ENCODE measurements at places on chromosomes 12 and 14.

GRCh38 chr12:70242695-70243509 is at the start of gene CNOT2:
CNOT2 (plus strand) TSS chr12:70243433; CDS start chr12:70278227, 34,794 bp downstream.
- peaks cover 7% of the 10 kb centered on the region for H3K36me3 ChIP-seq
- H3K27ac ChIP-seq: peak within 1 kb of the TSS; percentile 96
- DNase-seq: peak; percentile 51
- peak within 1 kb of the TSS; percentile 98 for H3K4me3 ChIP-seq

DNA sequence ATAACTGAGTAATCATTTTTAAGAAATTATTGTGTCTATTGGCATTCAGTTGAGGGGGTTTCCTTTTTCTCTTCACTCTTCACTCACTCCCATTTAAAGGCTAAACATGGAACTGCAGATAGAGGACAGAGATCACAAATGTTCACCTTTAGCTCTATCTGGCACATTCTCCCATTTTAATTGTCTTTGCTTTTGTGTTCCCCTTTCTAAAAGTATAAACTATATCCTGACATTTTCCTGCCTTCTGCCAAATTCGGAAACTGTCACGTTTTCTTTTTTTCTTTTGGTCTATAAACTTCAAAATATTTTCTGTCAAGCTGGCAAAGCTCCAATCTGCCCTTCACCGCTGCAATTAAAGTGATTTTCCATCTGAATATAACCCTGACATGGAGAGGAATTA is 219.8 kb upstream of the CDKN3 start:
- H3K27me3 ChIP-seq: no peaks in the 10 kb centered on the region
- no peaks in the 10 kb centered on the region for H3K4me1 ChIP-seq
- H3K27ac ChIP-seq: no peak overlapping the region
- no peaks in the 10 kb centered on the region for H3K36me3 ChIP-seq

DNA sequence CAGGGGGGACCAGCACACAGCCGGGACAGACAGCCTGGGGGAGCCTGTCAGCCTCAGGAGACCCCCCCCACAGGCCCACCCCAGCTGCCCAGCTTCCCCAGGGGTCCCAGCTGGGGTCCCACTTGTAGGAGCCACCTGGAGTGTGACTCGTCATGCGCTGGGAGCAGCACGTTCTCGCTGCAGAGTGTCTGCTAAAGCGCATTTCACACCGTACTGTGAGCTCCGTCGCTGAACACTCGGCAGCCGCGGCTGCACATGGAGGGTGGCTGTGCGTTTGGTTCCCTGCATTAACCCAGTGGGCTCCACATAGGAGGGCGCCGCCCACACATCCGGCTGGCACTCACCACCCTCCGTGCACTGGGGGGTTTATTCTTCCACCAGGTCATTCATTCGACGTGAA is 56.7 kb downstream of the FBRSL1 start:
- H3K4me3 ChIP-seq: no peak overlapping the region
- H3K4me1 ChIP-seq: no peaks in the 10 kb centered on the region
- DNase-seq: no peak
- H3K27ac ChIP-seq: no peak overlapping the region
- no peaks in the 10 kb centered on the region for H3K36me3 ChIP-seq

DNA sequence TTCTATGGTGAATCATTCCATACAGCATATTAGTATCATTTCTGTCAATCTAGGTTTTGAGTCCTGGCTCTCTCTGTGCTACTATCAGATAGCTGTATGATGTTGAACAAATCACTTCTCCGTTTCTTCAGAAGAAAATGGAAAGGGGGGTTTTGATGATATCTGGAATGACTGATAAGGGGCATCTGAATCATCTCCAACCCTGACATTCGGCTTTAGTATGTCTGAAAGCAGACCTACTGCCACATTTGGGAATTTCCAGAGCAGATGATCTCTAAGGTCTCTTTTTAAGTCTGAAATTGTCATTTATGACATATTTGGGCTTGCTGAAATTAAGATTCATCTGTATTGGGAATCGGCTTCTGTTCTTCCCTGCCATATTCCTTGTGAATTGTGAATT is 10.1 kb downstream of the MLF2 start:
- H3K36me3 ChIP-seq: no peaks in the 10 kb centered on the region
- H3K4me3 ChIP-seq: no peak overlapping the region
- no peak overlapping the region for H3K27ac ChIP-seq

- H3K27me3 ChIP-seq: no peaks in the 10 kb centered on the region
- no peak for DNase-seq
- H3K4me3 ChIP-seq: peak overlapping the region; percentile 75
- H3K36me3 ChIP-seq: peaks cover 4% of the 10 kb centered on the region
- H3K27ac ChIP-seq: peak overlapping the region; percentile 80
- peaks cover 5% of the 10 kb centered on the region for H3K4me1 ChIP-seq
These were observed 1.7 kb downstream of the HECTD1 start for GRCh38 chr14:31205681-31206535.

DNA sequence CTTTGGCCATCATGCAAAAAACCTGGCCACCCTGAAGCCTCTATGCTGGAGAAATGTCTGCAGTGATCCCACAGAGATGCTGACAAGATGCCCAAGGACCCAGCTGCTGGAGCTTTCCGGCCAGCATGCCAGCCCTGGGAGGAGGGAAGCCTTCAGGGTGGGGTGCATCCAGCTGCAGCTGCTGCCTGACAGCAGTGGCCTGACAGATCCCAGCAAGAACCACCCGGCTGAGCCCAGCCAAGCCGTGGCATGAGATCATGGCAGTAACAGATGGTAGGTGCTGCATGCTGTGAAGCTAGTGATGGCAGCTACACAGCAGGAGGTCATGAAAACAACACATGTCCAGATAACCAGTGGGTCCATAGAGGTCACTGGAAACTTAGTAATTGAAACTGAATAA is 13.8 kb downstream of the CLBA1 start:
- no peaks in the 10 kb centered on the region for H3K27me3 ChIP-seq
- H3K4me3 ChIP-seq: no peak overlapping the region
- no peak for DNase-seq
- H3K36me3 ChIP-seq: no peaks in the 10 kb centered on the region
- no peak overlapping the region for H3K27ac ChIP-seq

DNA sequence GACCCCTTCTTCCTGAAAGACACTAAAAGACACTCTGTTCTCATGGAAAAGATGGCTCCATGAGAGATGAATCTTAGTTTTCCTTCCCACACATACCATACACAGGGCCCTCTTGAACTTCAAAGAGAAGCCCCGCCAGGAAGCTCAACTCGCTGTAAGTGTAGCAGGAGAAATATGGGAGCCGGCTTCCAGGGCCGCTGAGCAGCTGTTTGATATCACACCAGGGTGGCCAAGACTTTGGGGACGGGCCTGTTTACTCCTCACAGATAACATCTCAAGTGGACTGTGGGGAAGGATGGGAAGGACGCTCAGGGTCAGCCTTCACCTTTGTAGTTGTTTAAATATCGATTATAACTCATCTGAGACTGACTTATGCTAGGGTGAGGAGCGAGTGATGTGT is 235.5 kb upstream of the TBX3 start:
- H3K4me3 ChIP-seq: no peak overlapping the region
- H3K27me3 ChIP-seq: no peaks in the 10 kb centered on the region
- H3K36me3 ChIP-seq: no peaks in the 10 kb centered on the region
- no peak overlapping the region for H3K27ac ChIP-seq

GRCh38 chr12:14558473-14558959 is 9.2 kb downstream of the PLBD1 start:
- no peak overlapping the region for H3K27ac ChIP-seq
- no peaks in the 10 kb centered on the region for H3K27me3 ChIP-seq
- H3K4me3 ChIP-seq: no peak overlapping the region
- H3K36me3 ChIP-seq: no peaks in the 10 kb centered on the region
- DNase-seq: no peak

DNA sequence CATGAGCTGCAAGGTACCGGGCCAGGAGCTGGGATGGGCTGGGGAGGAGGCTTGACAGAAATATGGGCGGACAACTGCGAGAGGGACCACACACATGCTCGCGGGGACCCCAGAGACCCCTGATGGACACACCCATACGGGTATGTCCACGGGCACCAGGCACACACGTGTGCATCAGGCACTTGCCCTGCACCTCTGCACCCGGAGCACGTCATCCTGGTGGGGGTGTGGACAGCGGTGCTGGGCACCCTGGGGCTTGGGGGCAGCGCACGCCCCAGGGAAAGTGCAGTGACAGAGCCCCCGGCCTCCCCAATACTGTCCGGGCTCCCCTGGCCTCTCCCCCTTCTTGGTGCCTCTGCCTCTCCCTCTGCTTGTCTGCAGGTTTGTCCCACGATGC is 1.7 kb upstream of the CRIP1 start:
- DNase-seq: no peak
- no peak overlapping the region for H3K4me3 ChIP-seq
- H3K4me1 ChIP-seq: peaks cover 52% of the 10 kb centered on the region
- no peaks in the 10 kb centered on the region for H3K27me3 ChIP-seq

- H3K36me3 ChIP-seq: no peaks in the 10 kb centered on the region
- no peak overlapping the region for H3K27ac ChIP-seq
- peaks cover 6% of the 10 kb centered on the region for H3K4me1 ChIP-seq
These were observed 146.8 kb upstream of the RASSF8 start for GRCh38 chr12:25811656-25812126.
